Right lobe of liver (tissue), 6 donors: ENCODE measurements at places on chromosomes 6 and 20.
A peak's percentile ranks its signal among the peaks of the same experiment; 100 is the strongest.

DNA sequence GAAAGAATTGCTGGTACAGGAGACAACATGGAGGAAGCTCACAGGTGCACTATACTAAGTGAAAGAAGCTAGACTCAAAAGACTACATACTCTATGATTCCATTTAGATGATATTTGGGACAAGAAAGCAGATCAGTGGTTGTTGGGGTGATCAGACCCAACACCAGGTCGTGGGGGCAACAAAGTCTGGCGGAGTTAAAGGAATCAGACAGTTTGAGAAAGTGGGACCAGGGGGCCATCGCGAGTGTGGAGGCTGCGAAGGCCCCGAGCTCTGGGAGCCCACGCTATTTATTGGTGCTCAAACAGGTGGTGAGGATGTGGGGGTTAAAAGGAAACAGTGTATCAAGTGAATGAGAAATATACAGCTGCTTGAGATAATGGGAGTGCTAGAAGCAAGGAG is 282.8 kb upstream of the SGK1 start:
- DNase-seq: no peak

- no peak for DNase-seq
Observed at GRCh38 chr20:20482453-20482852, 114.5 kb downstream of the INSM1 start.

DNA sequence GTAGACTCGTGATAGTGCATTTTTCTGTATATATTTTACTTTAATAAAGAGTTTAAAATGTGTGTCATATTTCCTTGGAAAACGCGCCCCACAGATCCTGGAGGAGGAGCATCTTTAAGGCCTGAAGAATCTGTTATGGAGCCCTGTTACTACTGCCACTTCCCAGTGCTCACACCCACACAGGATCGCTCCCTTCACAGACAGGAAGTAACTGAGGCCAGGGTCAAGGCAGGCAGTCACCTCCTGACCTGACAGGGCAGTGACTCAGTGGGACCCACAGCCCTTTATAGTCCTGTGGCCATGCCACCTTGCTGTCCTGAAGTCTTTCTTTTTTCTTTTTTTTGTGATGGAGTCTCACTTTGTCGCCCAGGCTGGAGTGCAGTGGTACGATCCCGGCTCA is 9.0 kb downstream of the RRBP1 start:
- DNase-seq: no peak

DNA sequence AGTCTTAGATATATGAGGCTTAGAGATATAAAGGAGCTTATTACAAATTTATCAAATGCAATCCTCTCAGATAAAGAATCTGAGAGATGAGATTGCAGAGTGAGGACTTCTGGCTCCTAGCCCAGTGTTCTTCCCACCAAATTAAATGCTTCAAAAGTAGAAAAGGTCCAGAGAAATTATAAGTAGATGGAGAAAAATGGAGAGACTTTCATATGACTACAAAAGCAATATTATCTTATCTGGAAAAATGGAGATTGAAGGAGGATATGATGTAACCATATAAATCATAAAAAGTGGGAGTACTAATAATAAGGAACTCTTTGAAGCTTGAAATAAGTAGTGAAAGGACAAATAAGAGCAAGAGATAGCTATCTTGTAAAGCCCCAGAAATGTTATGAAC is 2.8 kb downstream of the KCTD20 start:
- DNase-seq: no peak

DNA sequence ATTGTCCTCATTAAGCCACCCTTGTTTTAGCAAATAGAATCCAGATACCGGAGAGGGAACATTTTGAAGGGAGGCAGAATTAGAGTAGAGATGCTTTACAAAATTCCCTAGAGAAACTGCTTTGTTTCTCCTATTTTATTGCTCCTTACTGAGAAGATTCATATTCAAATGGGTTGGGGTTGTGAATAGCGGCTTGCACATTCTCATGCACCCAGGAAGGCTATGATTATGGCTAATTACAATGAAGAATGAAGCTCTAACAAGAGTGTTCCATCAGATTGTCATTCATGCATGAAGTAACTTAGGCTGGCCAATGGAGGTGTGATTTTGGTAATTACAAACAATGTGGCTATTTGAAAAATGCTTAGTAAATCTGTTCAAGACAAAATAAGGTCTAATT is 129.6 kb downstream of the PACRG start:
- DNase-seq: no peak

DNA sequence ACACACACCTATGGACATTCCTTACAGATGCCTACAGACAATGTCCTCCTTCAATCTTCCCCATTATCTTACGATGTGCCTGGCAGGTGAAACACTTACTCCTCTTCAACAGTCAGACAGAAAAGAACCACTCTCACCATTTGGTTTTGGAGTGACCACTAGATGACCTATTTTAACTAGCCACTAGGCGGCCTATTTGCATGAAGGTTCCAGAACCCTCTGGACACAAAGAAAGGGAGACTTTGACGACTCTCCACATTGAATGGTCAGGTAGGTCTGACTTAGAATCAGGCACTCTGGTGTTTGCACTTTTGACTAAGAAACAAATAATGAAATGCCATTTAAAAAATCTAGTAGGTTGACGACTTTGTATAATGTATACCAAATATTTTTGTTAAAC is 42.0 kb downstream of the PNLDC1 start:
- no peak for DNase-seq

DNA sequence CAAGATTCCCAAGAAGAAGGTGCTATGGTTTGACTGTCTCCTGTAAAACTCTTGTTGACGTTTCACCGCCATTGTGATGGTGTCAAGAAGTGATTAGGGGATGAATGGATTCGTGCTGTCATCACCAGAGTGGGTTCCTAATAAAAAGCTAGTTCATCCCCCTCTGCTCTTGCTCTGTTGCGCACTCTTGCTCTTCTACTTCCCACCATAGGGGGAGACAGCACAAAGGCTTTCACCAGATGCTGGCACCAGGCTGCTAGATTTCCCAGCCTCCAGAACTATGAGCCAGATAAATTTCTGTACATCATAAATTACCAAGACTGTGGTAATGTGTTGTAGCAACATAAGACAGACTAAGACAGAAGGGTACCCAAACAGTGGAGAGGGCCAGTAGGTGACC is 21.6 kb upstream of the CCDC28A start:
- no peak for DNase-seq

DNA sequence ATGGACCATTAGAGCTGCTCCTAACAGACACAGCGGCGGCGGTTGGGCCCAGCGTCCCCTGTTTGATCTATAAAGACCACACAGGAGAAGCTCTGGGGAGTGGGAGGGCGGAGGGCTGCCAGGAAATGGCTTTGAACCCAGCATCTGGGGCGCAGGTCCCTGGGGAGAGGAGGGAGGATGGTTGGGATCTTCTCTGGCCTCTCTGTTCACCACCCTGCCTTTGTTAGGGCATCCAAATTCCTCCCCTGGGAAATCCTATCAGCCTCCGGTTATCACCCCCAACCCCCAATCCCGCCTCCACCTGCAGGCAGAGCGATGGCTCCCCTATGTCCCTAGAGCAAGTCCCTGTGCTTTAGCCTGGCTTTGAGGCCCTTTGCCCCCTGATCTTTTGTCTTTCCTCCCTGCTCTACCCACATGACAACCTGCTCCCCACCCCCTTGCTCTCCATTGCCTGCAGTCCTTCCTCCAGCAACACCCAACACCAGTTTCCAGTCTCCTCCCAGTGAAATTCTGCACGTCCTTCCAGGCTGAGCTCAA is 7.1 kb downstream of the XKR7 start:
- no peak for DNase-seq

DNA sequence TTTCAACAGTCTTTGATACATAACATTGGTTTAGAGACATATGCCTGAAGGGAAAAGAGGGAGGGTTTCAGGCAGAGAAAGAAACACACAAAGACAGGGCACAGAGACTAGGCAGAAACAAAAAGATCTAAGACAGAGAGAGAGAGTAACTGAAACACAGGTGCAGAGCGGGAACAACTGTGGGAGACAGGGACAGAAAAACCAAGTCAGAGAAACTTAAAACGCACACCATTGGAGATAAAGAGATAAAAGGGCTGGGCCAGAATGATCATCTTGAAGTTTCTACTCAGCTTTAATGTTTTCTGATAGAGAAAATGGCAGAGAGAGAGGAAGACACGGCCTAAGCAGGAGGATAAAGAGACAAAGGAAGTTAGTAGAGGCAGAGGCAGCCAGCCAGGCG is 11.8 kb downstream of the UNC5CL start:
- no peak for DNase-seq

DNA sequence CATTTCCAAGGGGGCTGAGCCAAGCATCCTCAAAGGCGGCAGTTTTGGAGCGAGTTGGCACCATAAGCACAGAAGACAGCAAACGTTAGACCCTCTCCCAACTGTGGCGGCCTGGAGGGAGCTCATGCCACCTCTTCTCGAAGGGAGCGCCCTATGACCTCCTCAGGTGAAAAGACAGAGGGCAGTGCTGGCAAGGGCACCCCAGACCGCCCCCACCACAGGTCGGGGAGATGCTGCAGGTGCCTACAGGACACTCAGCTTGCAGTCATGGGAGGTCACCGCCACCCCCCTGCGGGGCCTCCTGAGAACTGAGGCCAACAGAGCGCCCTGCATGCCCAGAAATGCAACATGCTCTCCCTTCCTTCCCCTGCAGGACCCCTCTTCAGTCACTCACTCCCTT is 45.1 kb upstream of the BHLHE23 start:
- DNase-seq: no peak

GRCh38 chr20:24211972-24212371 is 223.4 kb upstream of the GGTLC1 start:
- no peak for DNase-seq

GRCh38 chr6:120588424-120588823 is 745.9 kb downstream of the TBC1D32 start:
- DNase-seq: no peak

DNA sequence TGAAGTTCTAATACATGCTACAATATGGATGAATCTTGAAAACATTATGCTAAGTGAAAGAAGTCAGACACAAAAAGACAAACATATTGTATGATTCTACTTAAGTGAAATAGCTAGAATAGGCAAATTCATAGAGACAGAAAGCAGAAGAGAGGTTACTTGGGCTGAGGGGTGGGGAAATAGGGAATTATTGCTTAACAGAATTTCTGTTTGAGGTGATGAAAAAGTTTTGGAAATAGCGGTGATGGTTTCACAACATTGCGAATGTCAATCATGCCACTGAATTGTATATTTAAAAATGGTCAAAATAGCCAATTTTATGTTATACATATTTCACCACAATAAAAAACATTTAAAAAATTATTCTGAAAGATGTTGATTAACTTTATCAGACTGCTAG is 6.1 kb downstream of the SLC26A8 start:
- no peak for DNase-seq

- DNase-seq: no peak
Observed at GRCh38 chr6:71130277-71130676, 158.3 kb upstream of the OGFRL1 start.

GRCh38 chr20:31674895-31675827 is 37.4 kb downstream of the COX4I2 start:
- peak; percentile 71 for DNase-seq

DNA sequence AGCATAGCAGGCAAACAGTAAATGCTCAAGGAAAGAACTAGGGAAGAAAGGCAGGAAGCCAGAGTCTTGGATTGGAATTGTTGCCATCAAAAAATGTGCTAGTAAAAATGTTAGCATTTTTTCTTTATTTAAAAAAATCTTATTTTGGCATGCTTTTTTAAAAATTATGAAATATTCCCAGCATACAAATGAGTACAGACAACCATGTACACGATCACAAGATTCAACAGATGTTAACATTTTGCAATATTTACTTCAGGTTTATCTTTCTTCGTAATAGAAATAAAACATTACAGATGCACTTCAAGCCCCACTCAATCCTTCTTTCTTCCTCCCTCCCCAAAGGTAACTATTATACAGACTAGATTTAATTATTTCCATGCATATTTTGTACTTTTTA is 27.4 kb upstream of the NOP56 start:
- no peak for DNase-seq

DNA sequence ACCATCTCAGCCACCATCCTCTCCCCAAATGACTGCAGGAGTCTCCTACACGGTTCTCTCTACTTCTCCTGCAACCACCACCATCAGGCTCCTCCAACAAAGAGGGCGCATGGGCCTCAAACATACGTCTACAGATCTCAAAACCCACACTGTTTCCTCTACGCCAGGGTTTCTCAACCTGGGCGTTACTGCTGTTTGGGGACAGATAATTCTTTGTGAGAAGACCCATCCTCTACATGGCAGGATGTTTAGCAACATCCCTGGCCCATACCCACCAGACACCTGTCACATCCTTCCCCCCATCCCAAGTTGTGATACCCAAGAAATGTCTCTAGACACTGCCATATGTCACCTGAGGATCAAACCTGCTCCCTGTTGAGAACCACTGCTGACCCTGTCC is 45.0 kb downstream of the ELMO2 start:
- DNase-seq: no peak

DNA sequence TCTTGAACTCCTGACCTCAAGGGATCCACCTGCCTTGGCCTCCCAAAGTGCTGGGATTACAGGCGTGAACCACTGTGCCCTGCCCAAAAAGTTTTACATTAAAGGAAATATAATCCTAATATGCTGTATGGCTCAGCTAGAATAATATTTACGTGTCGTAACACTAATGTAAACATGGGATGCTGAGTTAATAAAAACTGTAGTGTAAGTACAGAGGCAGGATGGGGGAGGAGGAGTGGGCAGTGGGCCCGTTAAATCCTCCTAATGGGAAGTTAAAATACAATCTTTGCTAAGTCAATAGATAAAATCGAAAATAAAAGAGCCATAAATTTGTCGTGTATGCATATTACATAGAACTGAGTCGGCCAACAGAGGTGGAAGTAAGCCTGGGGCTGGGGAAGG is 12.1 kb upstream of the IP6K3 start:
- DNase-seq: no peak

- no peak for DNase-seq
Observed at GRCh38 chr6:124694139-124694705, 268.0 kb upstream of the RNF217 start.

DNA sequence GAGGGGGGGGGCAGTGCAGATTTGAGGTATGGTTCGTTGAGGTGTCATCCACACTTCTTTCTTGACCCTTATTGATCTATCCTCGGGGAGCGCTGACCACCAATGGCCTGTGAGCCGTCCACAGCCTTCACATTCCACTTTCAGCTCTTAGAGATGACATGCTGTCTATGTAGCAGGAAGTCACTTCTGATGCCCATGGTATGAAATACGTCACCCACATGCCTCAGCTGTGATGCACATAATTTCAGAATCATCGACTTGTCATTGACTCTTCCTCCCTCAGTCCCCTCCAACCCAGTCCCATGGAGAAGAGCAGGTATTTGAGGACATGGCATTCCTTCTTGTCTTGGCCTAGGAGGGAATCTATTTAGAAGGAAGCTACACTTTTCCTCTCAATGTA is 4.7 kb upstream of the ADGRF5 start:
- DNase-seq: no peak

- DNase-seq: no peak
Observed at GRCh38 chr6:110778333-110778732, 36.9 kb downstream of the CDK19 start.

GRCh38 chr6:121666814-121667213 is 231.4 kb downstream of the GJA1 start:
- DNase-seq: no peak

- DNase-seq: no peak
Observed at GRCh38 chr20:37511610-37512275, 9.3 kb upstream of the NNAT start.
